ENCODE measurements at places on chromosomes 4 and X. TPM values are rescaled to one million over a fixed set of nuclear protein-coding genes. Genes with fewer than 3 reads are reported as not detected.
A peak's percentile ranks its signal among the peaks of the same experiment; 100 is the strongest.

Gene TLR2
- 1.6 TPM for total RNA-seq

- DNase-seq: no peak
These were observed 153.7 kb upstream of the FGF16 start for GRCh38 chrX:77293331-77293995.

DNA sequence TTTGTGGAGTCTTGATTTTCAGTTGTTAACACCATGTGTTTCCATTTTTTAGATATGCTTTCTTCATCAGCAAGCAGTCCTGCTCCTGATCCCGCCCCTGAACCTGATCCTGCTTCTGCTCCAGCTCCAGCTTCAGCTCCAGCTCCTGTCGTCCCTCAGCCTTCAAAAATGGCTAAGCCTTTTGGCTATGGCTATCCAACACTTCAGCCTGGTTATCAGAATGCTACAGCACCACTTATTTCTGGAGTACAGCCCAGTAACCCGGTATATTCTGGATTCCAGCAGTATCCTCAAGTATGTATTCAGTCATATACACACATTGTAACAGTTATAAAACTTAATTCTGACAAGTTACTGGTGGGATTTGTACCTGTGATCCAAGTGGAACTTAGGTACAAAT, 60.9 kb downstream of the SEC24B start:
- no peak for DNase-seq

DNA sequence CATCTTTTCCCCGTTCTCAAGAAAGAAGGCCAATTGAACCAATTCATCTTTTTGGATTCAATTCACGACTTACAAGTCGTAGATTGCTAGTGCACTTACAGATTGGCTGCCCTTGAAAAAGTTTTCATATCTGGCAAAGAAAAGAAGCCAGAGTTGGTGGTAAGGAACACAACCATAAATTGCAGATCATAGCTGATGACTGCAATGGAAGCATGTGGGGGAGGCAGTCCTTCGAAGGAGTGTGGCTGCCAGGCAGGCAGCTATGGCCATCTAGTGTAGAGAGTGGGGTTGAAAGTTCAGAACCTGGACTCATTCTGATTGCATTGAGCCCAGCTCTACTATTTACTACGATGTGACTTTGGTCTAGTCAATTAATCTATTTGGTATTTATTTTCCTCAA, 4.5 kb downstream of the GPM6A start:
- no peak for DNase-seq

Gene EREG
- under 0.01 TPM for total RNA-seq

Gene QRFPR
- not detected for total RNA-seq

DNA sequence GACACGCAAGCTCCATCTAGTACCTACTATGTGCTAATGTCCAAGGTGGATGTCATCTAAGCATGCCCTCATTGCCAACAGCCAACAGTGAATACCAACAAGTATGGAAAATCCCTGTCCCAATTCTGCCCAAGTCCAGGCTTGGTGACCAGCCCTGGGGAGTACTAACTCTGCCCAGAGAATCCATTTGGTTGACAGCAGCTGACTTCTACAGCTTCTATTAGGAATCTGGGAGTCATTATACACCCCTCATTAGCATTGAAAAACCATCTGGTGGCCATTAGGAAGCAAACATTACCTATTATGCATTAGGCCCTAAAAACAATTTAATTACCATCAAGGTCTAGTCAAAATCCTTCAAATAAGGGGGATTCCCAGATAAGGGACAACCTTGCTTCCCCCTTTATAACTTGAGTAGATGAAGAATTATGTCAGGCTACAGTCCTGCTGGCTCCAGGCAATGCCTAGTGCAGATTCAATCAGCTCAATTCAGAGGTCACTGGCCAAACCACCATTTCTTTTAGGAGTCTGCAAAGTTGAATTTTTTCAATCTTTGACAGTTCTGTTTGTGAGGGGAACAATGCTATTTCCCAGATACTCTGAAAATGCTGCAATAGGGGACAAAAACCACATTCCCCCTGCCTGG, 228.0 kb upstream of the LDB2 start:
- DNase-seq: no peak

Gene FAM120C
- 7.2 TPM for total RNA-seq

- no peak for DNase-seq
These were observed 111.1 kb downstream of the RTL3 start for GRCh38 chrX:78548012-78548411.

Gene GSX2
- 1.1 TPM for total RNA-seq

Gene ARR3
- not detected for total RNA-seq

Gene STK26
- 0.78 TPM for total RNA-seq

DNA sequence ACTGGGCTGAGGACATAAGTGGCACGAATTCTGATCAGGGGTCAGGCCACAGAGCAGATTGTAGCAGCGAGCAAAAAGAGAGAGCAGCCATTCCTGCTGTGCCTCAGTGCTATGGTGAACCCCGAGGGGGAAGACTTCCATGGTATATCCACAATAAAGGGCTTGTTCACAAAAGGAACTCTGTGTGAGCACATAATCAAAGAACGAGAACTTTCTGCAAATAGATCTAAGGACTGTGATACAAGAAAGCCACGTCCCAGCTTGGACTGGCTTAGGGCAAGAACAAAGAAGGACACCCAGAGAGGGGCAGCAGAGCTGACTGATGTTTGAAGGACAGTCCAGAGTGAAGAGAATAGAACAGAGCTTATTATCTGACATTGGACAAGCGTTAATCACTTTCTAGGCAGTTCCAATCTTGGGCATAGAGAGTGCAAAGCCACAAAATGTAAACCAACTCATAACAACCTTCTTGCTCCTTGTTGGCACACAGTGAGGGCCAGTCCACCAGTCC, 24.0 kb downstream of the PPEF2 start:
- no peak for DNase-seq

DNA sequence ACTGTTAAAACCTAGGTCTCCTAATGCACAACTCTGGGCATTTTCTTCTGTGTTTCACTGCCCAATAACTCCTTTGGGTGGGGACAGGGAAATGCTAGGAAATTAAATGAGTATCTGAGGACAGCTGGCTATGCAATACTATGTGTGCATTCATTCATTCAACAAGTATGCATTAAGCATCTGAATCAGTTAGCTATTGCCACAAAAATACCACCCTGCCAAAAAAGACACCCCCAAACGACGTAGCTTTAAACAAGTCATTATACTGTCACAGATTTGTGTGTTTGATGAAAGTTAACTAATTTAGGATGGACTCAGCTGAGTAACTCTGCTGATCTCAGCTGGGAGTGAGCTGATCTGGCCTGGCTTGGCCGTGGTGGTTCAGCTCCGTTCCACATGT, 29.8 kb upstream of the PTCHD1 start:
- DNase-seq: no peak

Gene FHIP1A
- total RNA-seq: 3.3 TPM

Gene NDNF
- 4.8 TPM for total RNA-seq

- DNase-seq: peak; percentile 40
These were observed 47.7 kb upstream of the AFAP1 start for GRCh38 chr4:7987148-7987989.

- no peak for DNase-seq
These were observed 17.2 kb upstream of the PRDM5 start for GRCh38 chr4:120939693-120940092.

GRCh38 chr4:98509721-98510120, 148.7 kb downstream of the TSPAN5 start:
- no peak for DNase-seq

DNA sequence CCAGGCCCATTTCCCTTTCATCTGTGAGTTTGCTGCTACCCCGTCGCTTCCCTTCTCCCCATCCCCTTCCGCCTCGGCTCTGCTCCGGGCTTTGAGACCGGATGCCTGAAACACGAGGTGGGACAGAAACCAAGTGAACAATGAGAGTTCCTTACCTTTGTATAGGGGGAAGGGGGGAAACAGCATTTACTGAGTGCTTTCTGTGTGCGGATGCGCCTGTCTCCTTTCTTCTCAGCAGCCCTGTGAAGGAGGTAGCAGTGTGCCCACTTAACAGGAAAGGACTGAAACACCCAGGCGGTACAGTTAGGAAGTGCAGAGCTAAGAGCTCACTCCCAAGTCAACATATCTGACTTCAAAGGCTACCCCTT, 43.2 kb upstream of the TMSB15B start:
- DNase-seq: no peak

Gene PRDM8
- 24.6 TPM for total RNA-seq

DNA sequence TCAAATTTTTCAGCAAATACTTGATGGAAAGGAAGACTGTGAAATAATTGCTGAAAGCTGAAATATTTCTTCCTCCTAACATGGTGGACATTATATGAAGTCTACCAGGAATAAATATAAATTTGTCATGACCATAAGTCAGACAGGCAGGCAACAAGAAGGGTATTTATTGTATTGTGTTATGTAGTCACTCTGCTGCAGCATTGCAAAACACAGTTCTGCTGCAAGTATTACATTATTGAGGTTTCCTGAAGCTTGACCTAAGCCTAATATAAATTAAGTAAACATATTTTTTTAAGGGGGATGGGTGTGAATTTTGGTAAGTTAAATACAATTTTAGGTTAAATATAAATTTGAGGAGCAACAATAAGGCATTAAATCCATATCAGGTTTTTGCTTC, 60.2 kb upstream of the MAOA start:
- no peak for DNase-seq

Gene IQSEC2
- 8.6 TPM for total RNA-seq

Gene CSAG1
- total RNA-seq: not detected

DNA sequence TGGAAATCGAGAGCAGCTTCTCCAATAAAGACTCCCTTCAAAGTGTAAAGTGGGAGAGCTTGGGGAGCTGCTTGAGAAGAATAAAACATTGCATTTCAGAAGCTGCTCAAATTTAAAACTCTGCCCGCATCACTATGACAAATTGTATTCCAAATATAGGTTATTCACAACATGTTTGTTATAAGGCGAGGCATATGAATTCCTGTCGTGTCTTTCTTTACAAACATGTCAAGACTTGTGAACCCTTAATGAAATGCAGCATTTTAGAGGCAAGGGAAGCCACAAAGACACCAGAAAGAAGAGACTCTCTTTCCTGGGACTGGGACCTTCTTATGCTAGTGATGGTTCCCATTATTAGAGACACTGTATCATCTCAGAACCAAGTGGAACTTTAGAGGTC, 311.2 kb downstream of the DHX15 start:
- no peak for DNase-seq

GRCh38 chrX:21816136-21816535, 23.3 kb upstream of the MBTPS2 start:
- DNase-seq: no peak

Gene PRSS12
- 54.9 TPM for total RNA-seq

Gene PNPLA4
- total RNA-seq: 16.1 TPM

- DNase-seq: no peak
These were observed 42.9 kb upstream of the DDX60 start for GRCh38 chr4:168361365-168362024.

Gene GNPDA2
- total RNA-seq: 51.3 TPM

DNA sequence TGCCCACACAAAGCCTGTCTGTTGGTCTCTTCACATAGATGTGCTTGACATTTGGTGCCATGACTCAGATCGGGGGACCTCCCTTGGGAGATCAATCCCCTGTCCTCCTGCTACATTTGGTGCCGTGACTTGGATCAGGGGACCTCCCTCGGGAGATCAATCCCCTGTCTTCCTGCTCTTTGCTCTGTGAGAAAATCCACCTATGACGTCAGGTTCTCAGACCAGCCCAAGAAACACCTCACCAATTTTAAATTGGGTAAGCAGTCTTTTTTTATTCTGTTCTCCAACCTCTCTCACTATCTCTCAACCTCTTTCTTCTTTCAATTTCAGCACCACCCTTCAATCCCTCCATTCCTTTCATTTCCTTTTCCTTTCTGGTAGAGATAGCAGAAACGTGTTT, 159.6 kb upstream of the AGTR2 start:
- no peak for DNase-seq

GRCh38 chrX:115030625-115031024, 13.2 kb upstream of the IL13RA2 start:
- DNase-seq: no peak

Gene LIMCH1
- total RNA-seq: 175 TPM

DNA sequence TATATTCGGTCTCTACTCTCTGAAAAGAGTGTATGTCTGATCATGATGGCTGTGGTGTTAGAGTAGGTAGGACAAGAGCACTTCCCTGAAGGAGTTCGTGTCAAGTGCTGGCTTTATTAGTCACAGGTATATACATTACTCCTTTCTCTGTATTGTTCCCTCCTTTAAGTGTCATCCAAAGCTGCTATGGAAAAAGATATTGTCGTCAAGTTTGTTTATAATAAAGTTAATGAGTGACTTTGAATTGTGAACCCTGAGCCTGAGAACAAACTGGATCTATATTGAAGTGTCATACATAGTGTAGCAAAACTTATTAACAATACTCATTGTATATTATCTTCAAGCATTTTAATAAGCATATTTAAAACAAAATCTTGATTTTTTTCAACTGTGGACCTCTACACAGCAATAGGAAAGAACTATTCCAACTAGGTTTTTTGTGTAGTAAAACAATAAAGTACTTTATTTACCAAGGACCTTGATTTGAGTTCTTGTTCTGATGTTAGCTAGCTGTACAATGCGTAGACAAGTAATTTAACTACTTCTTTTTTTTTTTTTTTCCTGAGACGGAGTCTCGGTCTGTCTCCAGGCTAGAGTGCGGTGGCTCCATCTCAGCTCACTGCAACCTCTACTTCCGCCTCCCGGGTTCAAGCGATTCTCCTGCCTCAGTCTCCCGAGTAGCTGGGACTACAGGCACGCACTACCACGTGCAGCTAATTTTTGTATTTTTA, 177.7 kb downstream of the RAPGEF2 start:
- DNase-seq: no peak

DNA sequence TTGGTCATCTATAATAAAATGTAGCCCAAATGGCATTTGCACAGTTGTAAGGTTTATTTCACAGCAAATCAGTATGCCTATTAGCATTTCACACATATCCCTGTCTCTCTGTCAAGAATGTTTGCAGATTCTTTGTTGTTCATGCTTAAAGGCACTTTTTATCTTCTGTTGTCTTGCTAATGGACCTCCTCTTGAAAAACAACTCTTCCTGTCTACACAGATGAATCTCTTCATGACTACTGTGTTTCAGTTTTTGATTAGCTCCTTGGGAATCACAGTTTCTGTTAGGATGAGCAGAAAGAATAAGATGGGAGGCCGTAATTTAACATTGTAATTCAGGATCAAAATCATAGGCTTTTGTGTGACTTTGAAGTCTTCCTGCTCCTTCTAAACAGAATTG, 35.5 kb upstream of the SLC4A4 start:
- no peak for DNase-seq

Gene ADGRL3
- 306 TPM for total RNA-seq

DNA sequence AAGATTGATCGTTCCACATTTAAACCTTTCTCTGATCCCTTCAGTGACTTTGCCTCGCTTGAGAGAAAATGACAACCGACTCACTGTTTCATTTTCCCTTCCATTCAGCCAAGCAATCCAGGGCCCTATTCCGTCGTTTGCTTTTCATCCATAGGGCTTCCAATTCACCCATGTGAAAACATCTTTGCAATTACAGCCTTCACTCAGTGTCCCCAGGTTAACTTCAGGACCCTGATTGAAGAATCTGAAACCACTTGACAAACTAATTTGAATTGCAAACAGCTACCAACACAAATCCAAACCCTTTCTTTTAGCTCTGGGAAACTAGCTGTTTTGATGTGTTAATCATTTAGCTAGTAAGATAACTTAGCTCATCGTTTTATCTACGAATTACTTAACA, 120.2 kb upstream of the FAM9C start:
- DNase-seq: no peak

- no peak for DNase-seq
These were observed 2.2 kb downstream of the SORCS2 start for GRCh38 chr4:7194251-7195140.

Data from occipital lobe (tissue), 3 donors.